ENCODE measurements at places on chromosomes 6 and 20.

GRCh38 chr20:19974630-19975435 lies 42.3 kb upstream of the NAA20 start:
- DNase-seq: no peak

DNA sequence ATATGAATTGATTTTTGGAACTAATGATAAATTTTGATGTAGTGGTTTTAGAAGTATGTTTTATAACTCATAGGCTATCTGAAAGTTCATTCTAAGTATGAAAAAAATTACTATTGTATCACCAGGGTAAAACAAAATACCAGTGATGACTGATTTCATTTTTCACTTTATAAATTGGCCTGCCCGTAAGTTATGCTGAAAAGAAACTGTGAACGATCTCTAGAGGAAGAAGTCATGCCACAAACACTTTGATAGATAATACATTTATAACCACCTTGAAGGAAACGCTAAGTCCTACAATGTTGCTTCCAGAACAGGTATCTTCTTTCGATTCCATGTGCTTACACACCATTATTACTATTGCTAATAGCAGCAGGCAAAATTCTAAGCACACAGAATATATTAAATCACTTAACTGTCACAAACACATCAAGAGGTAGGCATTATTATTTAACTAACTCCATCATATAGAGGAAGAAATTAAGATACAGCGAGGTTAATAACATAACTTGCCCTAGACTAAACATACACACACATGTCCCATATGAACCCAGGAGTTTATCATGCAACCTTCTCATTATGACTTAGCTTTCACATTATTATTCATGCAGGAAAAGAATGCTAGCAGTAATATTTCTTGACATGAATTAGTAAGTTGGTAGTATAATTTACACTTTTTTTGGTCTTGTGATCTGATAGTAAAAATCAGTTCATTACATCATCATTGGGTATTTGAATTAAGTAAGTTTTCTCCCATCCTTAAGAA lies 44.7 kb downstream of the RGS17 start:
- DNase-seq: no peak

DNA sequence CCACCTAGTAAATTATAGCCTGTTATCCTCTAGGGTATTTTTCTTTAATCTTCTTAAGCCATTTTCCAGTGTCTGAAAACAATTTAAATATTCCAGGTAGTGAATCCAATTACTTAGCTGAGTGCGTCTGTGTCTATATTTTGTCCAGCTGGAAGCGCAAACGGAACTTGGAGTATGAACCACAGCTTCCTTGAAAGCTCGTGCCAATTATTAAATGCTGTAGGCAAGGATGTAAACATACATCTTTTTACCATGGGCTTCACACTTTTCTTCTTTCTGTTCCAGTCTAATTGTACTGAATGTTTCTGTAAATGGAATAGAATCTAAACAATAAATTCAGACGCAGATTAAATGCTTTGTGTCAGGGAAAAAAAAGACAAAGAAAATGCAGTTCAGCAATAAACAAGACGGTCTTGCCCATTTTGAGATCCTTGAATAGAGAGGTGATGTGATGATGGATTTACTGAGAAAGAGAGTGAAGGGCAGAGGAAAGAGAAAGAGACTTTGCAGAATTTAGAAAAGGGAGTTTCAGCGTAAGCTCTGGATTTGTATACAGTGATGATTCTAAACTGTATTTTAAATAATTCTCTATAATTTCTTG lies 1.9 kb downstream of the PLCB1 start:
- peak; percentile 62 for DNase-seq

- no peak for DNase-seq
Measured at GRCh38 chr6:106751501-106752252, 122.3 kb downstream of the QRSL1 start.

- DNase-seq: no peak
Measured at GRCh38 chr20:51423290-51423667, 119.2 kb downstream of the NFATC2 start.

GRCh38 chr6:110334423-110335180 lies 23.5 kb downstream of the METTL24 start:
- DNase-seq: no peak

Measured in NCI-H748 treated with DMSO at 0.1 percent for 48 hours (cell line).